CD8-positive, alpha-beta memory T cell (primary cell): ENCODE measurements at places on chromosomes 1 and 21. TPM values are rescaled to one million over a fixed set of nuclear protein-coding genes. Genes with fewer than 3 reads are reported as not detected.

DNA sequence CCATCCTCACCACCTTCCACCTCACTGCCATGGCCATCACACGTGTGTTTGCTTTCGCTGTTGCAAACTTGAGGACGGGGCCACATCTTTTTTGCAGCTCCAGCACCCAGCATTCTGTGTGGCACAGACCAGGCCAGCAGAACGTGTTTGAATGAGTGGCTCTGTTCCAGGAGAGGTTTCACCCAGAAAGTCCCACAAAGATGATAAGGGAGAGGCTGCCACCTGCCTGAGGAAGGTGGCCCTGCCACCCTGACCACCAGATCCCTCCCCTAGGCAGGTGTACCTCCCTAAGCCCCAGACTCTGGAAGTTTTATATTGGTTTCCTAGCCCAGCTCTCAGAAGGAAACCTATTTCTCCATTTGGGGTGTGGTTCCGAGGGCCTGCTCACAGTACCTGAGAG is 252.1 kb downstream of the KAZN start:
- H3K4me3 ChIP-seq = no peak overlapping the region
- H3K27me3 ChIP-seq = no peaks in the 10 kb centered on the region
- no peaks in the 10 kb centered on the region for H3K4me1 ChIP-seq
- no peaks in the 10 kb centered on the region for H3K36me3 ChIP-seq

DNA sequence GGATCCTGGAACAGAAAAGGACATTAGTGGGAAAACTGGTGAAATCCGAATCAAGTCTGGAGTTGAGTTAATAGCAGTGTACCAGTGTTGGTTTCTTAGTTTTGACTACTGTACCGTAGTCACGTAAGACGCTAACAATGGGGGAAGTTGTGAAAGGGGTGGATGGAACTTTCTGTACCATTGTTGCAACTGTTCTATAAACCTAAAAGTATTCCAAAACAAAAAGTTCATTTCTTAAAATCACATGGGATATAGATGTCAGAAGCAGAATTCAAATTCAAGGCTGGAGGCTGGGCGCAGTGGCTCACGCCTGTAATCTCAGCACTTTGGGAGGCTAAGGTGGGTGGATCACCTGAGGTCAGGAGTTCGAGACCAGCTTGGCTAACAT is 16.9 kb downstream of the ARHGEF19 start:
- no peaks in the 10 kb centered on the region for H3K4me1 ChIP-seq
- H3K27ac ChIP-seq = no peak overlapping the region
- no peak overlapping the region for H3K4me3 ChIP-seq
- no peak for DNase-seq

DNA sequence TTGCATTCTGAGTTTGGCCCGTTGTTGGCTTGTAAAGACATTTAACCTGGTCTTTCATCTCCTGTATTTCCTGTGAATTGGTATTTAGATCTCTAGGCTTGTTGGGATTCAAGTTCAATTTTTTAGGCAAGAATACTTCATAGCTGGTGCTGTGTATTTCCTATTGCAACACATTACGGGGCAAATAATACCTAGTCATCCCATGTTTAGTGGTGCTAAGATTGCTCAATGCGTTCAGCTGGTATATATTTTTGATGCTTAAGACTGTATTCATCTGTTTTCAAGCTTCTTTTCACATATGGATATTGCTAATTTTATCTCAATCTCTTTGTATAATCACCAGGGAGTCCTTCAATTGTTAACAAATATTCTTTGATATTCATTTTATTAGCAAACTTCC is 87.5 kb upstream of the ZBTB18 start:
- no peak overlapping the region for H3K27ac ChIP-seq
- H3K36me3 ChIP-seq = no peaks in the 10 kb centered on the region
- H3K4me3 ChIP-seq = no peak overlapping the region
- H3K4me1 ChIP-seq = no peaks in the 10 kb centered on the region
- no peaks in the 10 kb centered on the region for H3K27me3 ChIP-seq
- DNase-seq = no peak

GRCh38 chr1:185862235-185862634 is 128.0 kb downstream of the HMCN1 start:
- no peak overlapping the region for H3K4me3 ChIP-seq
- H3K4me1 ChIP-seq = no peaks in the 10 kb centered on the region
- H3K27me3 ChIP-seq = no peaks in the 10 kb centered on the region
- H3K27ac ChIP-seq = no peak overlapping the region

The MFAP2 gene
- total RNA-seq = not detected

DNA sequence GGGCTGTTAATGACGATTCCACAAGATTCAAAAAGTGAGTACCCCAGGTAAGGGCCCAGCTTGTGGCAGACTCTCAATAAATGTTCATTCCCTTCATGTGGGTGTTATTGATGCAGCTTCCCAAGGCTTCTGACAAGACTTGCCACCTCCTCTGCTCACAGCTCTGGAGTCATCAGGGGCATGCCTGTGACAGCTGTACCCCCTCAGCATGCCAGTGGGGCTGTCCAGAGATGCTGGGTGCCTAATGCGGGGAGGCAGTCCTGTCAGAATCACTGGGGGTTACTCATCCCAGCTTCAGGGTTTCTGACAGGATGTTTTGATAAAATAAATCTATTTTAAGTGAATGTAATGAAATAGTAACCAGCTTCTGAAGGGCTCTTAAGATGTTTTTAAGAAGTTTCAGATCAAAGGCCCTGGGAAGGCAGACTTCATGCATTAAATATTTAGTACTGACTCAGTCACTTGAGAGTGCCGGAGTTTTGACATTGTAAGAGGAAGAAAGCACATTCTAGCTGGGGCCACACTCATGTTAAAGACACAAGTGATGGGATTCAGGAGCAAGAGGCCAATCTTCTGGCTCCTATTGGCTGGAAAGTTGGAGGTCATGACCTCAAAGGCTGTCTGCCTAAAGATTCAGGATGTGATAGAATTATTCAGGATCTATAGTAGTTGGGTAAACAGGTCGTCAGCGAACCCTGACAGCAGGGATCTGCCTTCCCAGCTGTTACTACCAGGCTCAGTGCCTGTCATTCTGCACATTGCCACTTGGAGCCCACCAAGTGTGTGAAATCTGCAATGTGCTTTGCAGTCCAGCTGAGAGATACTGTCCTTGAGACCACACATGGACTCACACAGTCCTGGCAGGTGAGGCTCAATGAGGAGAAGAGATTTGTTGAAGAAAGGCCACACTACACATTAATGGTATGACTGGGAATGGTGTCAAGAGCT is 239.6 kb upstream of the BEND5 start:
- H3K36me3 ChIP-seq = no peaks in the 10 kb centered on the region
- H3K4me1 ChIP-seq = no peaks in the 10 kb centered on the region
- DNase-seq = no peak
- H3K27ac ChIP-seq = no peak overlapping the region
- no peak overlapping the region for H3K4me3 ChIP-seq

DNA sequence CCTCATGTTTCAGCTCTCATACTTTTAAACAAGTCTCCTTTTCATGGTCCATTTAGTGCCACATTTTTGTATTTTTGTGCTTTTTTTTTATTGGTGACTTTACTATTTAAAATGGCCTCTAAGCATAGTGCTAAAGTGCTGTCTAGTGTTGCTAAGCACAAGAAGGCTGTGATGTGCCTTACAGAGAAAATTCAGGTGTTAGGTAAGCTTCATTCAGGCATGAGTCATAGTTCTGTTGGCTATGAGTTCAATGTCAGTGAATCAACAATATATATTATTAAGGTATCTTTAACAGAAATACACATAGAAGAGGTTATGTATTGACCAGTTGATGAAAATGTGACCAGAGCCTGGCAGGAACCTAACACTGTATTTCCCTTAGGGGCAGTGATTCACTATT is 12.8 kb upstream of the FUBP1 start:
- H3K4me3 ChIP-seq = no peak overlapping the region
- H3K27me3 ChIP-seq = no peaks in the 10 kb centered on the region
- H3K27ac ChIP-seq = no peak overlapping the region
- DNase-seq = no peak

DNA sequence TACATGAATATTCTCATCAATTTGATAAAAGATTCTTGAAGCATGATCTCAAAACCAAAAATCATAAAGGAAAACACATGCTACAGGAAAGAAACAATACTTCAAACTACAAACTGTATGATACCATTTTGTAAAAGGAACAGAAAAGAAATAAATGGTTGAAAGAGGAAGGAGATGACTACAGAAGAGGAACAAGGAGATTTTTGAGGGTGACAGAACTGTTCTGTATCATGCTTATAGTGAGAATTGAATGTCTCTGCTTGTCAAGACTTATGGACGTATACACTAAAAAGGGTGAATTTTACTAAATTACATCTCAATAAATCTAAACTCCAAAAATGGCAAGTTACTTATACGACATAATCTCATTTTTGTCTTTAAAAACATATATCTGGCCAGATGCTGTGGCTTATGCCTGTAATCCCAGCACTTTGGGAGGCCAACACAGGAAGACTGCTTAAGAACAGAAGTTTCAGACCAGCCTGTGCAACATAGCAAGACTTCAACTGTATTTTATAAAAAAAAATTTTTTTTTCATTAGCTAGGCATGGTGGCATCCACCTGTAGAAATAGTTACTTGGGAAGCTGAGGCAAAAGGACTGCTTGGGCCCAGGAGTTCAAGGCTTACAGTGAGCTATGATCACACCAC is 125.4 kb downstream of the EIF4G3 start:
- DNase-seq = no peak
- no peak overlapping the region for H3K27ac ChIP-seq
- no peaks in the 10 kb centered on the region for H3K36me3 ChIP-seq
- H3K27me3 ChIP-seq = no peaks in the 10 kb centered on the region
- no peak overlapping the region for H3K4me3 ChIP-seq

DNA sequence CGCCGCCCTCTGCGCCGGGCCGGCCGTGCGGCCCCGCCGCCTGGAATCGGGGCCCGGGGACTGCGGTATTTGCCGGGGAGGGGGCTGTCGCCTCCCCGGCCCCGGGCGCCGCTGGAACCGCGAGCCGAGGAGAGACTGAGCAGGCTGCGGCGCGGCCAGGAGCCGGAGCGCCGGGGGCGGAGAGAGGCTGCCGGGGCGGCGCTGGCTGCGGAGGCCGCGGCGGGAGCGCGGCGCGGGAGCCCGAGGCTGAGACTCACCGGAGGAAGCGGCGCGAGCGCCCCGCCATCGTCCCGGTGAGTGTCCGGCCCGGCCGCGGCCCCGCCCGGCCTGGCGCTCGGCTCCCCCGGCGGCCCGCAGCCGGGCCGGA is 746 bp downstream of the DYRK1A start:
- H3K36me3 ChIP-seq = no peaks in the 10 kb centered on the region
- H3K27ac ChIP-seq = peak overlapping the region; percentile 86
- no peaks in the 10 kb centered on the region for H3K27me3 ChIP-seq
- no peak overlapping the region for H3K4me3 ChIP-seq
- DNase-seq = peak; percentile 6

- no peak overlapping the region for H3K27ac ChIP-seq
- no peaks in the 10 kb centered on the region for H3K36me3 ChIP-seq
- H3K4me3 ChIP-seq = no peak overlapping the region
- no peak for DNase-seq
- no peaks in the 10 kb centered on the region for H3K4me1 ChIP-seq
These were observed 158.5 kb downstream of the KCNJ6 start for GRCh38 chr21:37757606-37758376.

DNA sequence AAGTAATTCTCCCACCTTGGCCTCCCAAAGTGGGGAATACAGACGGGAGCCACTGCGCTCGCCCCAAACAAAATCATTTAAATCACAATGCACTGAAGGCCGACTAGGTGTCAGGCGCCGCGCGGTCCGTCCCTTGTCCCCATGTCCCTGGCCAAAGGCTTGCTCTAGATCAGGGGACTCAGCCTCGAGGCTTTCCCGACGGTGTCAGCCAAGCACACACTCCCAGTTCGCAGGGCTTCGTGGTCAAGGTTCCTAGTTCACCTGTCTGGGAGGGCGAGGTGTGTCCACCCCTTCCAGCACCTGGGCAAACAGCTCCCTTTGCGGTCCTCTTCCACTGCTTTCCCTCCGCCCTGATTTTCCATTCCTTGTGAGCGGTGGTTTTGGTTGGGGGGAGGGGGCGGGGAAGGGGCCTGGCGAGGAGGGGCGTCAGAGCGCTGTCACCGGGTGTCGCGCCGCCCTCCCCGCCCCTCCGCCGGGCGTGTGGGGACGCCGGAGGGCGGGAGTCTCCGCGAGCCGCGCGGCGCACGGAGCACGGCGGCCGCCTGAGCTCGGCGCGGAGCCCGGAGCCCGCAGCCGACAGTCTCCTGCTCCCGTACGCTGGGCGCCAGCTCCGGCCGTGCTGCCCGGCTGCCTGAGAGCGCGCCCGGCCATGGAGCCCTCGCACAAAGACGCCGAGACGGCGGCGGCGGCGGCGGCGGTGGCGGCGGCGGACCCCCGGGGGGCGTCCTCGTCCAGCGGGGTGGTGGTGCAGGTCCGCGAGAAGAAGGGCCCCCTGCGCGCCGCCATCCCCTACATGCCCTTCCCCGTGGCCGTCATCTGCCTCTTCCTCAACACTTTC is at the start of gene STUM:
TSS of gene STUM (plus strand) at position 509 of the 838 bp plus-strand sequence. CDS start at position 650, 141 bp downstream.
- peaks cover 18% of the 10 kb centered on the region for H3K4me1 ChIP-seq
- no peak for DNase-seq
- no peaks in the 10 kb centered on the region for H3K36me3 ChIP-seq
- no peak within 1 kb of the TSS for H3K27ac ChIP-seq

The TIMM17A gene
- 130 TPM for total RNA-seq

GRCh38 chr1:3329640-3330281 is 124.7 kb upstream of the ARHGEF16 start:
- H3K27ac ChIP-seq = no peak overlapping the region
- H3K4me1 ChIP-seq = no peaks in the 10 kb centered on the region
- H3K36me3 ChIP-seq = no peaks in the 10 kb centered on the region

- no peaks in the 10 kb centered on the region for H3K36me3 ChIP-seq
- H3K4me1 ChIP-seq = no peaks in the 10 kb centered on the region
- no peak for DNase-seq
- H3K27ac ChIP-seq = no peak overlapping the region
- no peak overlapping the region for H3K4me3 ChIP-seq
These were observed 1498.2 kb upstream of the B3GALT2 start for GRCh38 chr1:194684636-194685035.

The ASPM gene
- total RNA-seq = 18.3 TPM

- peaks cover 12% of the 10 kb centered on the region for H3K27me3 ChIP-seq
- no peaks in the 10 kb centered on the region for H3K36me3 ChIP-seq
- no peaks in the 10 kb centered on the region for H3K4me1 ChIP-seq
- DNase-seq = no peak
These were observed 15.7 kb upstream of the TMEM51 start for GRCh38 chr1:15137809-15138208.

- peaks cover 4% of the 10 kb centered on the region for H3K36me3 ChIP-seq
- peak overlapping the region; percentile 39 for H3K4me3 ChIP-seq
These were observed 41.5 kb downstream of the KIAA1614 start for GRCh38 chr1:180954005-180954800.

GRCh38 chr1:178953034-178953433 is 72.7 kb upstream of the FAM20B start:
- H3K27me3 ChIP-seq = no peaks in the 10 kb centered on the region
- H3K36me3 ChIP-seq = no peaks in the 10 kb centered on the region
- no peak for DNase-seq
- H3K4me3 ChIP-seq = no peak overlapping the region

The BACE2 gene
- 0.44 TPM for total RNA-seq

- no peaks in the 10 kb centered on the region for H3K36me3 ChIP-seq
- no peak overlapping the region for H3K27ac ChIP-seq
- H3K4me3 ChIP-seq = no peak overlapping the region
- peaks cover under 1% of the 10 kb centered on the region for H3K27me3 ChIP-seq
These were observed 7.7 kb upstream of the TTLL7 start for GRCh38 chr1:84006591-84006990.

GRCh38 chr21:35257413-35257812 is 208.3 kb upstream of the RUNX1 start:
- no peak for DNase-seq
- H3K4me3 ChIP-seq = no peak overlapping the region
- H3K27ac ChIP-seq = no peak overlapping the region
- no peaks in the 10 kb centered on the region for H3K4me1 ChIP-seq
- no peaks in the 10 kb centered on the region for H3K36me3 ChIP-seq

The TGFB2 gene
- not detected for total RNA-seq
